ENCODE measurements at places on chromosomes 16 and 17. TPM values are rescaled to one million over a fixed set of nuclear protein-coding genes. Genes with fewer than 3 reads are reported as not detected.

CA5A gene
- total RNA-seq = not detected

ITGB3 gene
- total RNA-seq = 1.1 TPM

TMEM235 gene
- not detected for total RNA-seq

IGF2BP1 gene
- total RNA-seq = not detected

ITGAX gene
- total RNA-seq = 1.8 TPM

Measured in psoas muscle (tissue), 8 donors.